Activated CD8-positive, alpha-beta T cell treated with anti-CD3 and anti-CD28 coated beads for 36 hours (primary cell): ENCODE measurements at places on chromosomes 4 and X. TPM values are rescaled to one million over a fixed set of nuclear protein-coding genes. Genes with fewer than 3 reads are reported as not detected.

DNA sequence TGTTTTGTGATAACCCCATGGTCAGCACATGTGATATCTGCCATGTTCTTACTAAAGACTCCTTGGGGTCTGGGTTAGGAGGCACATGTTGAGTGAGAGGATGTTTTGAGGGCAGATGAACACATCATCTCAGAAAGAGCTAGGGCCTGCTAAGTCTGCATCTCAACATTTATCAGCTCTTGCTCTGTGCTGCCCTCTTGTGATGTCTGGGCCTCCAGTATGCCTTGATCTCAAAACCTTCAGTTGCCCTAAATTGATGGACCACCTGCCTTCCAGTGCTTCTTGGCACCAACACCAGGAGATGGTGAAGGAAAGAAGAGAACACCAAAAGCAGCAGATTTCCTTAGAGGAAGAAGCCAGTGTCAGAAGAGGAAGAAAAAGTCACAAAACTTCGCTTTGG is 22.5 kb downstream of the MID1 start:
- peak; percentile 23 for DNase-seq

DNA sequence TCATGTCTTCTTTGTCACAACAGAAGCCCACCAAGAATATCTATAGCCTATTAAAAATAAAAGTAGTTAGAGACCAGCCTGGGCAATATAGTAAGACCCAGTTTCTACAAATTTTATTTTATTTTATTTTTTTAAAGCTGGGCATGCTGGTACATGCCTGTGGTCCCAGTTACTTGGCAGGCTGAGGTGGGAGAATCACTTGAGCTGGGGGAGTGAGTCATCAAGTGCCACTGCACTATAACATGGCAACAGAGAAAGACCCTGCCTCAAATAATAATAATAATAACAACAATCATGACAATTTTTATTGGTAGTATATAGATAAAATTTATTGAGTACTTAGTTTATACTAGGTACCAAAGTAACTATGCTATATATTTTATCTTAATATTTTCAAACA is 93.0 kb upstream of the NPFFR2 start:
- DNase-seq, result no peak

USP51 gene
- total RNA-seq, result 1.5 TPM

GRCh38 chr4:71584585-71584984 is 199.3 kb downstream of the GC start:
- DNase-seq, result no peak

F8A3 gene
- total RNA-seq, result 11.0 TPM

DNA sequence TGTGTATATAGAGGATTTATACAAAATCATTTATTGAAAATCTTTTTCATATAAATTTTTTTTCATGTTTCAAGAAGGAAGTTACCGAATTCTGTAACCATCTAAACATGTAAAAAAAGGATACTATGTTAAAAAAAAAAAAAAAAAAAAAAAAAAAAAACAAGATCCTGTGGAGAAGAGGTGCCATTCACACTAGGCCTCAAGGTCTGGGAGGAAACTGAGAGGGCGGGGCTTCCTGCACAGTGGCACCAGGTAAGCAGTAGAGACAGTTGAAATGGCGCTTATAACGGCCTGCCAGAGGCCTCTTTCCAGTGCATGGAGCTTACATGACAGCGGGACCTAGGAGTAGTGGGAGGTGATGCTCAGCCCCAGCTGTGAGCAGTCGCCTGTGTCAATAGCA is 17.5 kb downstream of the TRAPPC2 start:
- DNase-seq, result peak; percentile 36

EGFL6 gene
- 2.7 TPM for total RNA-seq

DNA sequence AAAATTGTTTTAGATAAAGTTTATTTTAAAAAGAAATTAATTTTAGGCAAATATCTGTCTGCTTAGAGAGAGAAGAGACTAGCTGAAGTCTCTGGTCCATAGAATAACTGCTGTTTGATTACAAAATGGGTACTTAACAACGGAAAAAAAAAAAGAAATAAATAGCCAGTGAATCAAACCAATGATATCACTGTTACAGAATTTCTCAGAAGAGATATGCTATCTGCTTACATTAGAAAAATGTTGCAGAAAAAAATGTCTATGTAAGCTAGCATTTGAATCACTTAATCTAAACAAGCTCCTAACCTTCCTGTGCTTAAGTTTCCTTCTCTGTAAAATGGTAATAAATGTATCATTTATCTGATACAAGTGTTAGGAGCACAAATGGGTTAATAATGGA is 189.9 kb downstream of the IL15 start:
- no peak for DNase-seq

- DNase-seq, result no peak
Measured at GRCh38 chr4:81227138-81227537, 12.1 kb upstream of the PRKG2 start.

DNA sequence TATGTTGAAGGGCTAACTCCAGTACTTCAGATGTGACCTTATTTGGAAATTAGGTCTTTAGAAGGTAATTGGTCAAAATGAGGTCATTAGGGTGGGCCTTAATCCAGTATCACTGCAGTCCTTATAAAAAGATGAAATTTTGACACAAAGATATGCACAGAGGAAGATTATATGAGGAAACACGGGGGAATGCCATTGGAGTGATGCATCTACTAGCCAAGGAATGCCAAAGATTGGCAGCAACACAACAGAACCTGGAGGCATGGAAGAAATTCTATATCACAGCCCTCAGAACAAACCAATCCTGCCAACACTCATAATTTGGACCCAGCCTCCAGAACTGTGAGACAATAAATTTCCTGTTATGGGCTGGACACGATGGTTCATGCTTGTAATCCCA is 17.6 kb downstream of the TRIM61 start:
- DNase-seq, result no peak

GRCh38 chr4:108148316-108148715 is 20.4 kb downstream of the LEF1 start:
- DNase-seq, result peak; percentile 68

TLR10 gene
- total RNA-seq, result 0.11 TPM

GRCh38 chr4:94641702-94642560 is 115.8 kb upstream of the BMPR1B start:
- no peak for DNase-seq

DNA sequence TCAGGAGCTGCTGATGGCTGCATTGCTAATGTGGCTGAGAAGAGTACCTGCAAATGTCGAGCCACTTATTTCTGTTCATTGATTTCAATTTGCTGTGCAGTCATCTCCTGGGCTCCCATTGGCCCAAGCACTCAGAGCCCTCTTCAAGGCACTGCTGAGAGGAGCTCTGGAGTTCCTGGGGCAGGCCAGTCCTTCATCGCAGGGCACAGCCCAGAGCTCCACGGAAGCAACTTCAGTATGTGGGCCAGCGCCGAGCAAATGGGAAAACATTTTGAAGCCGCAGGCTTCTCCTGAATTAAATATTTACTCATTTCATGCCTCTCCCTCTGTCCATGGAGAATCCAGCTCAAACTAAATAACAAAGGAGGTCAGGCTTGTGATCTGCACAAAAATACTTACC is 383.3 kb downstream of the BCOR start:
- no peak for DNase-seq

GRCh38 chr4:102546635-102547034 is 45.5 kb downstream of the NFKB1 start:
- DNase-seq, result no peak

SLC10A6 gene
- not detected for total RNA-seq

- no peak for DNase-seq
Measured at GRCh38 chr4:137677863-137678262, 145.6 kb upstream of the PCDH18 start.

- DNase-seq, result no peak
Measured at GRCh38 chrX:104669063-104669462, 103.1 kb downstream of the IL1RAPL2 start.

CDX4 gene
- not detected for total RNA-seq

GRCh38 chr4:71777891-71778290 is 6.0 kb downstream of the GC start:
- DNase-seq, result no peak

GRCh38 chr4:16055873-16056272 is 27.9 kb downstream of the PROM1 start:
- DNase-seq, result no peak

DNA sequence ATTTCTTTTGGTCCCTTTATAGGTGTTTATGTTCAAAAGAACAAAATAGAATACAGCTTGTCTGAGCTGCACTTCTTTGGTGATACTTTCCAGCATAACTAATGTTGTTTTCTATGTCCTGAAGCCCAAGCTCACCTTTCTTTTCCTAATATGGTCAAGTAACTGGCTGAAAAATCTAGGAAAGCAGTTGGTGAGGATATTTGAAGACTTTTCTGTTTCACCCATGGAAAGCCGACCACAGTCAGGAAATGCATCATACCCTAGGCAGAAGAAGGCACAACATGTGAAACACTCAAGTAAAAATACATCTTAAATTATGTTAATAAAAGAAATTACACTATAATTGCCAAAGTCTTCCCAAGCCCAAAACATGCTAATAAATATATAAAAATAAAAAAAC is 337.0 kb downstream of the PDGFC start:
- no peak for DNase-seq

CYSLTR1 gene
- total RNA-seq, result 0.29 TPM

SH3TC1 gene
- 17.5 TPM for total RNA-seq

GRCh38 chr4:123340381-123340701 is 56.3 kb upstream of the SPRY1 start:
- DNase-seq, result no peak

DNA sequence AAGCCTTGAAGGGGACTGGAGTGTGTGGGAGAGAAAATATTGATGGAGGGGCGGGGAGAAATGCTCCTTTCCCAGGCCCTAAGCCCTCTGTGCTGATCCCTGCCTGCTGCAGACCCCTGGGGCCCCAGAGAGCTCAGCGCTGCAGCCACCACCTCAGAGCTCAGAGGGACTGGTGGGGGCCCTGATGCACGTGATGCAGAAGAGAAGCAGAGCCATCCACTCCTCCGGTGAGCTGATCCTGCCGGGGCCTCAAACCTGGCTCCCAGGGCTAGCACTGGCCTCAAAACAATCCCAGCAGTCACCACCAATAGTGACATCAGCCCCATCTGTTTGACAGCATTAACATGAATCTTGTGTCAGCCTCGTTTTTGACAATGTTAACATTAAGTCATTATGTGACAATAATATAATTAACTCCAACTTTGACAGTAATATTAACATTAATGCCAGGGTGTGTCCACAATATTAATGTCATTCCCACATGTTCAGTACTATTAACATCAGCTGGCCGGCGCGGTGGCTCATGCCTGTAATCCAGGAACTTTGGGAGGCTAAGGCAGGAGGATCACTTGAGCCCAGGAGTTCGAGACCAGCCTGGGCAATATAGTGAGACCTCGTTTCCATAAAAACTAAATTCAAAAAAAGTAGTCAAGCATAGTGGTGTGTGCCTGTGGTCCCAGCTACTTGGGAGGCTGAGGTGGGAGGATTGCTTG is 5.8 kb downstream of the WAS start:
- no peak for DNase-seq

GPR173 gene
- 0.70 TPM for total RNA-seq

SPANXA2 gene
- not detected for total RNA-seq

GRCh38 chr4:144564358-144564757 is 81.6 kb upstream of the HHIP start:
- DNase-seq, result no peak

GRCh38 chr4:40699648-40700047 is 50.1 kb upstream of the NSUN7 start:
- no peak for DNase-seq

CCNB3 gene
- total RNA-seq, result 0.25 TPM

DNA sequence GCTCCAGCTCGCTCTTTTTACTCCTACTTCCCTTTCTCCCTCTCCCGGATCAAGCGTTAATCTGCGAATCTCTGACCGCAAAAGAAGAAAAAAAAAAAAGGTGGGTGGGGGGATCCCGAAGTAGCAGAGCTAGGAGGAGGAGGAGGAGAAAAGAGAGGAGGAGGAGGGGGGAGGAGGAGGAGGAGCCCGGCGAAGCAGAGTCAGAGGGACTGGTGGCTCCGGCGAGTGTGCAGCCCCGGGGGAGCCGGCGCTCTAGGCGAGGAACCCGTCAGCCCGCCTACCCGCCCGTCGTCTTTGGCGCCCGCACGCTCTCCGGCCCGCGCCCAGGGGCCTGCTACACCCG is at the start of gene NHSL2:
NHSL2 (plus strand) TSS at position 203 of the 343 bp plus-strand sequence.
- peak; percentile 26 for DNase-seq

- DNase-seq, result peak; percentile 30
Measured at GRCh38 chr4:4418676-4419390, 31.9 kb downstream of the NSG1 start.

- peak; percentile 12 for DNase-seq
Measured at GRCh38 chr4:118968005-118968404, 79.4 kb downstream of the SYNPO2 start.

DNA sequence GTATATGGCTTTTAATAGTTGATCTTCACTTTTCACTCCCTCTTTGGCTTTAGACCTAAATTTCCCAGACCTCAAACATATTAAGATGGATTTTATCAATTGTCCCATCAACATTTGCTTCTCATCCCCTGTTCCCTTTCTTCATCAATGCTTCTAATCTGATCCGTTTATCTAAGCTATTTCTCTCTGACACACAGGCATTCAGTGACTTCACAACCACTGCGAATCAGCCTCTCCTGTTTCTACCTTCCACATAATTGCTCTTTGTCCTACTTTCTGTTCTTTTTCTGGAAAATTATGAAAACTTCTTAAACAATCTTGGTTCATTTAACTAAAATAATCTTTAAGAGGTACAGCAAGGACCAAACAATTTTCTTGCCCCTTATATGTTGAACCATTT is 115.2 kb downstream of the GLRA3 start:
- no peak for DNase-seq

PHKA1 gene
- 6.9 TPM for total RNA-seq

DNA sequence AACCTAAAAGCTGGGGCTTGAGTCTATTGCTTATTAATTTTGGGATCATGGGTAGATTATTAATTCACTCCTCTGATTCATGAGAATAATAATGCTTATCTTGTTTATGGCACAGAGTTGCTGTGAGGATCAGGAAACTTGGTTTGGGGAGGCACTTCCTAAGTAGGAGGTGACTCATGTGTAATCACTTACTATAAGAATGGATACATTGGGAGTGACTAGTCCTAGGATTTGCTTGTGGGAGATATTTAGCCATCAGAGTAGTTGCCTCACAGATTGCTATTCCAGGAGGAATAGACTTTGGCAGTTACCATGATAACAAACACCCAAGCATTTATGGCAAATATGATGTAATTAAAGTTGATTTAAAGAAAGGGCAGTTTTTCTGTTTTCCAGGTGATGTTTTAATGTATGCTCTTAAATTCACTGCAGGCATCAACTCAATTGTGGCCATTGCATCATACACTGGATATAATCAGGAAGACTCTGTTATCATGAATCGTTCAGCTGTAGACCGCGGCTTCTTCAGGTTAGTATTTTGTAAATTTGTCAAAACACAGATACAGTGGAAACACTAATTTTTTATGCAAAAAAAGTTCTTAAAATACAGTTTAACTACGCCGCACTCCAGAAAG is 41.9 kb downstream of the POLR2B start:
- no peak for DNase-seq

PAGE2B gene
- total RNA-seq, result 0.68 TPM

DNA sequence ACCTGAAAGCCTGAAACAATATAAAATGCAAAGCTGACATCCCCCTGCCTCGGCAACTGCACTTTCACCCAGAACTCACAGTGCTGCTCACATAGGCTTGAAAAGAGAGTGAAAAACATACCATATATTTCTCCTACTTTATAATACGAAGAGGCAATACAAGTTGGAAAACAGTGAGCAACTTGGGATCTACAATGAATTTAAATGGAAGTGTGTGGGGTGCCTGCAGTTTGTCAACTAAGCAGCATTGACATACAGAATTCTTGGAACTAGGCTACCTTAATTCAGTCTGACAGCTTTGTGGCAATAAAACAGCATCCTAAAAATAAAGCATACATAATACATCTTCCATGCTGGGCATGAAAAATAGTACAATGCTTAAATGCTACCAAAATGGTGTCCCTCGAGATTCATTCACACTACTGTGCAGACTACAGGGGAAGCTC is 8.0 kb downstream of the GASK1B start:
- DNase-seq, result no peak

- DNase-seq, result no peak
Measured at GRCh38 chr4:127523369-127523768, 109.4 kb upstream of the INTU start.
